ENCODE measurements at places on chromosomes 5 and 9.

GRCh38 chr9:122347348-122348287 is 23.2 kb upstream of the PTGS1 start:
- DNase-seq = peak; percentile 61

GRCh38 chr9:4519604-4520003 is 29.3 kb downstream of the SLC1A1 start:
- no peak for DNase-seq

GRCh38 chr5:37637165-37637845 is 202.5 kb downstream of the GDNF start:
- peak; percentile 88 for DNase-seq

- DNase-seq = no peak
Observed at GRCh38 chr9:123376218-123377071, 20.4 kb downstream of the CRB2 start.

DNA sequence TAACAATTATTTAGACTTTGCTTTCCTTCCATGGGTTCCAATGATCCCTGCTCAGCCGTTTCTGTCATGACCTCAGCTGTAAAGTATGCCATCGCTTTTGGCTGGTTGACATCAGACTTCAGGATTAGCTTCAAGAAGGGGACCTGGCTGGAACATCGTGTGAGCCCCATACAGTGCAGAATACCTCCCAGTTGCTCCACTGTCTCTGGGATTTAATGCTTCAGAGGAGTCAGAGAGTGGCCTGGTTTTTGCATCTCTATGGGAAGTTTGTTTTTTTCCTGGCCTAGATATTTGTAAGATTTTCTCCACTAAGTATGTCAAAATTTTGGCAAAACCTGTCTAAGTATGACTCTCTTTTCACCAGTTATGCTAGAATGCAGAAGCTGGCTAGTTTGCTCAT is 216.9 kb downstream of the GABBR2 start:
- DNase-seq = no peak

DNA sequence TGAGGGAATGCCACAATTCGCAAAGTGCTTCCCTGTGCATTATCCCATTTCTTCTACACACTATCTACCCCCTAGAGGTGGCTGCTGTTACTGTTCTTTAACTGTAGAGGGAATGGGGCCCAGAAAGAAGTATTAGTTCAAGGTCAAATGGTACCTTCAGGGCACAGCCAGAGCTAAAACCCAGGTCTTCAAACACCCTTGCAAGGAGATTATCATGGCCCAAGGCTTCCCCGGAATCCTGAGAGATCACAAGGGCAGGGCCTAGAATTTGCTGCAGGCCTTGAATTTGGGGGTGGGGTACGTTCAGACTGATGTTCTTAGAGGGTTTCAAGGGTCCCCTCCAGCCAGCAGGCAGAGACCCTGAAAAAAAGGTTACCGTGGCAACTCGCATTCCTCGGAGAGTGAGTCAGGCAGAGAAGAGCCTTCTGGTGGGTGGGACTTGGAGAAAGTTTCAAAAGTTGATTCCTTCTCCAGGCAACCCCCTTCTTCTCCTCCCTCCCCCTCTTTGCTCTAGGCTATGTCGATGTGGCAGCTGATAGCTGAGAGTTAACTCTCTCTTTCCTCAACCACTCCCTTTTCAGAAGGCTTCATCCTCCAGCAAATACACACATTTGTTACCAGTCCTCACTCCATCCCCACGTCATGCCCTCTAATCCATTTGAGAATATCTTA is 1.9 kb downstream of the SPARC start:
- peak; percentile 46 for DNase-seq

- DNase-seq = peak; percentile 63
Observed at GRCh38 chr5:64165500-64166200, at the start of gene RNF180. Gene RNF180 (plus strand): TSS chr5:64165843. CDS start chr5:64200808, 34,965 bp downstream.

GRCh38 chr5:125470280-125470902 is 724.0 kb upstream of the ZNF608 start:
- DNase-seq = no peak

- DNase-seq = peak; percentile 9
Observed at GRCh38 chr9:114117996-114118830, 19.1 kb upstream of the KIF12 start.

DNA sequence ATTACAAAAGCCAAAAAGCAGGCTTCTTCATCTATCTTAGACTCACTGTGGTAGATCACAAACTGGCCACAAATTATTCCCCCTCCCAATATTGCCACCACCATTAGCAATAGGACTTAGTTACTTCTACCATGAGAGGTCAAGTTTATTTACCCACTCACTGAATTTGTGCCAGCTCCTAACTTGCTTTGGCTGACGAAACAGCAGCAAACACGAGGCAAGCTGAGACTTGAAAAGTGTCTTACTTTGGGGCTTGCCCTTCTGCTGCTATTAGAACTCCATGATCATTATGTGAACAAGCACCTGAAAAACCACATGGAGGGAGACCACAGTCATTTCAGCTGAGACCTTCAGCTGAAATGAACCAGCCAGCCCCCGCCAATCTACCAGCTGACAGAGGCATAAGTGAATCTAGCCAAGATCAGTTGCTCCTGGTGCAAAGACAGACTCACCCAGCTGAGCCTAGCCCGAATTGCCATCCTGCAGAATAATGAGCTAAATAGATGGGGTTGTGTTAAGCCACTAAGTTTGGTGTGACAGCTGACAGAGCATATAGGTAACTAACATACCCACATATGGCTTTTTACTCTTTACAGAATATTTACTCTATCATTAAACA is 5.7 kb downstream of the WDR41 start:
- no peak for DNase-seq

GRCh38 chr5:61023131-61023530 is 78.1 kb downstream of the NDUFAF2 start:
- peak; percentile 7 for DNase-seq

- no peak for DNase-seq
Observed at GRCh38 chr9:110259566-110259965, 3.3 kb upstream of the TXN start.

GRCh38 chr9:3793971-3794383 is 268.2 kb upstream of the RFX3 start:
- peak; percentile 2 for DNase-seq

DNA sequence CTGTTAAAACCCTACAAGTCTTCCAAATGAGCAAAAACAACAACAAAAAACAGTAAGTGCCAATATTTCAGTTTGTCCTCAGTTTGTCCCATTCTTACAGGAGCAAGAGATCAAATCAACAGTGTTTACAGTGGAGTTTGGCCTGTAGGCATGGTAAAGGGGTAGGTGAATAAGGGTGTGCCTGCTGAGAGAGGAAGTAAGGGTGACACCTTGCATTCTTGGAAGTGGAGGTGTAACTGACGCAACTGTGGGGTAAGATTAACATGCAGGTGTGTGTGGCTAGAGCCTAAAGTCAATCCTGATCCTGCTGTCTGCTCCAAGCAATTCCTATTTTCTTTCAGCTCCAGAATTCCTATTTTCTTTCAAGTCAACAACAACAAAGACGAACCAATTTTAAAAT is 43.4 kb downstream of the PFDN1 start:
- peak; percentile 29 for DNase-seq

DNA sequence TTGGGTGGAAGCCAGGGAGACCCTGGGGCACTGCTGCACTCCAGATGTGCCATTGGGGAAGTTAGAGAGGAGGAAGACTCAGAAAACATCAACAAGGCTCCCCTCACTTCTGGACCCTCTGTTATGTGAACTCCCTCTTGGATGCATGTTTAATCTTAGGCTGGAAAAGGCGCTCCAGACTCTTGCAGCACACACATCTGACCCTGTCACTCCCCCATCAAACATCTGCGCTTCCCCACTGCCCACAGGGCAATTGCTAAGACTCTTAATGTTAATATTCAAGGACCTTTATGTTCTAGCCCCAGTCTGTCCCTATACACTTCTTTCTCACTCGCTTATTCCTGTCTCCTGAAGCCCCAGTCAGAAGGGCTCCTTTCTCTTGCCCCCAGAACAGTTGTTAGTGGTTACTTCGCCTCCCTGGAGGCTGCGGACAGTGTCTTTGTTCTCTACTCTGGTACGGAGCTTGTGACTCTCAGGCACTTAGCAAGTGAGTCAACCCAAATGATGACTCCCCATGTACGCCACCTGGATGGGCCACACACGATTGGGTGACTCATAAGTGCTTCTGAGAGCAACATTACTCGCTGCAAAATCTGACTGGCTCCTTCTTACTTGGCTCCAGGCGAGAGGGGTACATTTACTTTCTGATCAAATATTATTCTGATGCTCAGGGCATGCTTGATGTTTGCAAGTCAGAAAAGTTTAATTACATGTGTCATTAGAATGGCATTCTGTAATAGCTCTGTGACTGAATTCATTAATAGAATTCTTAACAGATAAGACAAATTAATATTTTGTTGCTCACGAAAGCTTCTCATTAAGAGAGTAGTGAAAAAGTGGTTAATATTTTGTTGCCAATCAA is 193.6 kb downstream of the HSPA4 start:
- peak; percentile 94 for DNase-seq

DNA sequence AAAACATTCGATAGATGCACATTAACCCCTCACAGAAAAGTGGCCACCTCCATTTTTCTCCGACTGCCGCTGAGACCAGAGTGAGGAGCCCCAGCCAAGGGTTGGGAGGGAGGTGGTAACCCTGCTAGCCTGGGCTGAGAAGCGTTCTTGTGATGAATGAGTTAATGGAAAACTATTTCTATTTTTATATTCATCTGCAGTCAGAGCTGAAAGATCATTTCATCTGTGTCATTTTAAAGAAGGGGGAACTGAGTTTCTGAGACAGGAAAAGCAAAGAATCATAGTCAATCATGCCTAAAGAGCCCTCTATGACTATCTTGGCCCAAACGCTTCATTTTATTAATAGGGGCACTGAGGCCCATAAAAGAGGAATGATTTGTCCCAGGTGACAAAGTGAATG is 229.5 kb downstream of the PAPPA start:
- no peak for DNase-seq

DNA sequence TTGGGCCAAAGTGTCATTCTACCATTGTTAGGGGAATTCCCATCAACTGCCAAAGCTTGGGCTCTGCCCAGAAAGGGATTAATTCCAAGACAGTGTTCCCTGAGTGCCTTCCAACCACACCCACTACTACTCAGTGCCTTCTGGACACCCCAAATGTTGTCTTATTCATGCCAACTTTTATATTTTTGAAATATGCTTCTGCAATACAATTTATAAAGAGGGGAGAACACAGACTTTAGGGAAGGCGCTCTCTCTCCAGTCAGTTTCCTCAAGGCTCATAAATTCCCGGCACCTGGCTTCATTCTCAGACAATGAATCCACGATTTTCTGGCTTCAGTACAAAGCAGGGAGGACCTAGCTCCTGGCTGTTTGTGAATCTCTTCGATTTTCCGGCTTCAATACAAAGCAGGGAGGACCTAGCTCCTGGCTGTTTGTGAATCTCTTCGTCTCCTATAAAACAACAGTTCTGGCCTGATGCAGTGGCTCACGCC is 120.1 kb upstream of the MYO10 start:
- peak; percentile 79 for DNase-seq

DNA sequence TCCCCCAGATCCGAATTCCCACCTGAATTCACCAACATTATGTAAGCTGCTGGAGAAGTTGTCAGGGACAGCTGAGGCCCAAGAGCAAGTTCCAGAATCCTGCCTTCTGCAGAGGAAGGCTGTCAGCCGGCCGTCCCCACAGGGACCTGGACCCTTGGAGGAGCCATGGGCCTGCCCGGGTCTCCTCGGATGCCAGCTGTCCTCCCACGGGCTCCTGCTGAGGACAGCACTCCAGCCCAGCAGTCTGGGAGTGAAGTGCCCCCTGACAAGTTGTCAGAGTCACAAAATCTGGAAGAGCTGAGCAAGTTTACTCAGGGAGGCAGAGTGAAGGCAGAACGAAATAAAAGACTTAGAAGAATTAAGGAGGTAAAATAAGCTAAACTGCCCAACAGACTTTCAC is 192.5 kb upstream of the DAPK1 start:
- DNase-seq = no peak

- no peak for DNase-seq
Observed at GRCh38 chr5:79794347-79794746, 104.7 kb downstream of the CMYA5 start.

GRCh38 chr9:25396828-25397227 is 281.4 kb downstream of the TUSC1 start:
- no peak for DNase-seq

- peak; percentile 26 for DNase-seq
Observed at GRCh38 chr5:42751044-42751443, 5.6 kb upstream of the CCDC152 start.

- DNase-seq = peak; percentile 27
Observed at GRCh38 chr5:128572051-128572929, 34.2 kb upstream of the FBN2 start.

DNA sequence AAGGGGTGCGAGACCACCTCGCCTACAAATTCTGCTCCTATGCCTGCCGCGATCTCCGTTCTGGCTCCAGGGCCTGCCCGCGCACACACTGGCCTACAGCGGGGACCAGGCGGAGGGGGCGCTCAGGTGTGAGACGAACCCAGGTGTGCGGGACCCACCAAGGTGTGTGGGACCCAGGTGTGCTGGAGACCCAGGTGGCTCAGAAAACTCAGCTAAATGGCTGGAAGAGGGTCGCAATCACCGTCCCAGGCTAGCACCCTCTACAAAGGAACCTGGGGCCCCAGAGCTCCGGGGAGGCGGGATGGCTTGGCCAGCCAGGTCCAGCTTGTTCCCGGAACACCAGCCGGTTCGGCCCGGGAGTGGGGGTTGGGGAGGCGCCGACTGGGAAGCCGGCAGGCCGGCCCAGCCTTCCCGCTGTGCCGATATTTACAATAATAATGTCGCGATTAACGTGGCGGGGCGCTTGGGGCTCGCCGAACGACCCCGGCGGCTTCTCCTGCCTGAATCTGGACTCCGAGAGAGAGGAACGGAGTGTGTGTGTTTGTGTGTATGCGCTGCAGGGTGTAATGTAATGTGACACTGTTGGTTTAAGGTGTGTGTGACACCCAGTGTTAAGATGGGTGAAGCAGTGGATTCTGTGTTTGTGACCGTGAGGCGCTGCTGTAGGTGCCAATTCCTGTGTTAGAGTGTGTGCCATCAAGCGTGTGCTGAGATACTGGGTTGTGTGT is 1.4 kb downstream of the PCDH1 start:
- peak; percentile 50 for DNase-seq

DNA sequence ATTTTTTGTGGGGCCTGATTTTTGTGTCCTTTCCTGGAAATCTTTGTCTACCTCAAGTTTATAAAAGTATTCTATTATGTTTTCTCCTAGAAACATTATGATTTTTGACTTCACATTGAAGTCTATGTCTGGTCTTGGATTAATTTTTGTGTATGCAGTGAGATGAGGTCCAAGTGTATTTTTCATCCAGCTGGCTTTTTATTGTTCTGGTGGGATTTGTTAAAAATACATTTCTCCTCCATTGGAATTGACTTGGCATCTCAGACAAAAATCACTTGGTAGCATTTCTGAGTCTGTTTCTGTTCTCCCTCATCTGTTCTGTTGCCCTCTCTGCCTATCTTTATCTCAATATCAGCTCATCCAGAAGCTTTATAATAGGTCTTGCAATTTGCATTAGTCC is 109.0 kb downstream of the IRX1 start:
- no peak for DNase-seq

- no peak for DNase-seq
Observed at GRCh38 chr5:177440990-177441780, 5.4 kb upstream of the PRR7 start.

DNA sequence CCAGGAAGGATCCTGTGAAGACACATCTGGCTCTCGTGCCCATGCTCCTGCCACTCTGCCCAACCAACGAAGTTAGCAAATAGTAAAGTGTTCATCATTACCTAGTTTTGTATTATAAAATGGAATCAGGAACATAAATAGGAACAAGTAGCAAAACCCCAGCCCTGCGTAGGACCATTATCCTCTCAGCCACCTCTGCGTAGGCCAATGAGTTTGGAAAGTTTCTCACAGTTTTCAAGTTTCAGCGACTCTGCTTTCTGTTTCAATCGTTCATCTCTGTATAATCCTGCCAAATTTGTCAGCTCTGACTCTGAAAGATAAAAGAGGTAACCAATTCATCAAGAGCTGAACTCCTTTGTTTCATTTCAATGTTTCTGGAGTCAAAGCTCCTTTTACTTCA is 10.1 kb upstream of the SPATA24 start:
- DNase-seq = no peak
